ENCODE measurements at places on chromosomes 6 and 20.

GRCh38 chr6:136592930-136593673, 42.9 kb upstream of the MAP7 start:
- peak; percentile 69 for DNase-seq

GRCh38 chr6:106134906-106135634, 48.9 kb downstream of the PRDM1 start:
- no peak for DNase-seq

- DNase-seq, result peak; percentile 95
Measured at GRCh38 chr6:151044465-151045441, 179.3 kb downstream of the MTHFD1L start.

GRCh38 chr6:30657454-30657853, 10.5 kb downstream of the C6orf136 start:
- no peak for DNase-seq

DNA sequence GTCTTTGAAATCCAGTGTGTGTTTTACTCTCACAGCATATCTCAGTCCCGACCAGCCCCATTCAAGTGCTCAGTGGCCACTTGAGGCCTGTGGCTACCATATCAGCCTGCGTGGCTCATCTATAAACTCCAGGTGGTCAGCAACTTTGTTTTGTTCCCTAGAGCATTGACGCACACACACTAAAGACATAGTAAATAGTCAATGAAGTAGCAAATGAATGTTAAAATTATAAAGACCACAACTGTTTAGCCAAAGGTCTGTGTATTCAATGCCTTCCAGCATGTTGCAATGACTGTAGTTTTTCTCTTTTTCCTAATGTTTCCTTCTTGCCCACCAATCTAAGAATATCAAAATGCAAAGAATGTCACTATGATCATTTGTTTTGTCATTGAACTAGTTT, 238.2 kb upstream of the ZNF217 start:
- no peak for DNase-seq

GRCh38 chr6:34065466-34066217, 80.2 kb downstream of the GRM4 start:
- DNase-seq, result no peak

Measured in choroid plexus epithelial cell (primary cell).